T47D (cell line): ENCODE measurements at places on chromosomes 7 and 10.

DNA sequence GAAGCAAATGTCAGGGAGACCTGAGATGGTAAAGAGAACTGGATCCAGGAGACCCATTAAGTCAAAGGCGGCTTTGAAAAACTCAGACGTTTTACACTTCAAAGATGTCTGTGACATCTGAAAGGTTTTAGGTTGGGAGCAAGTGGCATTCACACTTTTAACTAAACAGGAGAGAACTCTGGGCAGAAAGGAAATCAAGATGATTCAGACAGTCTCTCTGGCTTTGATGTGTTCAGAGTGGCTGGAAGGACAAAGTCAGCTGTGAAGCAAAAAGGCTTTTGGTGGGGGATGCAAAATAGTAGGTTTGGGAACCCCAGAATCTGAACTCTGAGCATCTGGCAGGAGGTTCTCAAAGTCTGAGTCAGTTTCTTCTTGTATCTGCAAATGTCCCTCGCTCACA is 66.6 kb downstream of the PRKCQ start:
- DNase-seq, result no peak

GRCh38 chr10:114003161-114003941 is 40.3 kb upstream of the ADRB1 start:
- DNase-seq, result no peak

DNA sequence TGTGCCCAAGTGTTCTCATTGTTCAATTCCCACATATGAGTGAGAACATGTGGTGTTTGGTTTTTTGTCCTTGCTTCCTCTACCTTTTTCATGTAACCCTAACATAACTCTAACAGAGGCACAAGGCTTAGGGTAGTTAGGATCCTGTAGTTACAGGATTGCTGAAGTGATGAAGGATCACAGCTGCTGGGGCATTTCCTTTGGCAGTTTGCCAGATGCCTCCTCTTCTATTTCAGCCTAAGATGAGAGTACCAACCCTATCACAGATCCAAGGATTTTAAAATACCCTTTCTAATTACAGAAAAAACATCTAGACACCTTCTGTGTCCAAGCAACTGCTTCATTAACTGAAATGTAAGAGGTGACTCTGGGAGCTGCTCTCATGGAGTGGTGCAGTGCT is 141.7 kb upstream of the COL1A2 start:
- DNase-seq, result no peak

DNA sequence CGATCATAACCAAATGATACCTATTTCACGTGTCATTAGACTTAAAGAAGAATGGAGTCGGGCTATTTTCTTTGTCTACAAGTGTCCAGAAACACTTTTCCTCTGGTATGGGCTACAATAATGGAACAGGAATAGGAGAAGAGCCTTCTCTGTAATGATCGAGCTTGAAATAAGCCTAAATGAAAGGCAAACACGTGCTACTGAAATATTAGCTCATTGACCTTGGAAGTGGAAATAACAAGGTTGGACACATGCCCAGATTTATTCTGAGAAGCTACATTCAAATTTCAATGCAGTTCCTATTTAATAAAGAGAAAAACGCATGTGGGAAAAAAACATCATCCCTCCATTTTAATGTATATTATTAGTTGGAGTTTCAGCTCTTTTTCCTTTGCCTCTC is 254.7 kb upstream of the PTER start:
- no peak for DNase-seq

GRCh38 chr10:99681553-99681952 is 22.2 kb downstream of the ENTPD7 start:
- no peak for DNase-seq

GRCh38 chr7:123635551-123636359 is 19.9 kb upstream of the LMOD2 start:
- DNase-seq, result peak; percentile 31

DNA sequence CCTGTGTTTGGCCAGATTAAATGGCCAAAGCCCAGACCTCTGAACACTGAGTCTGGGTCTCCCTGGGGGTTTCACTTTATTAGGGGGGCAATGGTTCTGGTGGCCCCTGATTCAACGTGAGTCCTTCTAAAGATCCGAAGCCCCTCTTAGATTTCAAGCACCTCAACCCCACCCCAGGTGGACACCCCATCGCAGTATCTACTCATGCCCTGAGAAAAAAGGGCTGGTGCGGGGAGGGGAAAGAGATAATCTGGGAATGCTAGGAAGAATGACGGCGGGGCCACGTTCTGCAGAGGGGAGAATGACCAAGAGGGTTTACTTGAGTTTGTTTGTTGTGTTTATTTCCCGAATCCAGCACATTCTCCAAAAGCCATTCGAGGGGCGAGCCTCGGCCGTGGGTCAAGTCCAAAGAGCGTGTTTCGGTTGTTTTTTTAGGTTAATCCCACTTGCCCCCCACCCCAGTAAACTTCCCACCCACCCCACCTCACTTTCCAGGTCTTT is 832 bp downstream of the PDLIM1 start:
- DNase-seq, result no peak
